CD4-positive, alpha-beta T cell treated with Interleukin-1 beta for 1 hour (primary cell): ENCODE measurements at places on chromosomes 5 and 9.

DNA sequence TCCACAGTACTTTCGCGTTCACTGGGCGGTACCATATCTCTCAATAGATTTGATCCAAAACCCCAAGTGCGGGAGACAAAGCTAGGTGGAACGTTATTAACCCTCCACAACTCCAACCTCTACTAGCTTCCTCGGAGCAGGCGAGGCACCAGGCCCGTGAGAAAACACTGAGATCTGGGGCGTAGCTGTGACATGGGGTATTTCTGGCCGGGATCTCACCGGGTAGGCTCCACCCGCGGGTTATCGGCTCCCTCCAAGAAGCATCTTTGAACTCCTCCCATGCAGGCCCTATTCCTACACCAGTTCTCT lies 350 bp upstream of the SLC25A46 start:
- DNase-seq: no peak

- DNase-seq: no peak
Measured at GRCh38 chr9:130984521-130984920, 24.5 kb upstream of the LAMC3 start.

DNA sequence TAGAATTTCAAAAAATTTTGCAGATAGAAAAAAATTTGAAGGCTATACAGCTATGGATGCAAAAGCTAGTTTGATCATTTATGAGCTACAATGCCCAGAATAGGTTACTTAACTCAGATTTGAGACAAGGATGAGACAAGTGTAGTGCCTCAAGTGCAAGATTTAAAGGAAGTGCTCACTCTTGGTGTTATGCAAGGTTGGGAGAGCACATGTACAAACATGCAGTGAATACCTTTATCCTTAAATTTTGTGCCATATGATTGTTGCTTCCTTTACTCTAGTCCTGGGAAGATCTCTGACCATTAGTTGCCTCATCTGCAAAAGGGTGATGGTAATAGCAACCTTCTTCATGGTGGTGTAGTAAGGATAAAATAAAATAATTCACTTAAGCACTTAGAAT lies 31.7 kb upstream of the PPP2R2B start:
- DNase-seq: no peak

GRCh38 chr5:56480078-56480704 lies 247.1 kb upstream of the ANKRD55 start:
- peak; percentile 22 for DNase-seq

DNA sequence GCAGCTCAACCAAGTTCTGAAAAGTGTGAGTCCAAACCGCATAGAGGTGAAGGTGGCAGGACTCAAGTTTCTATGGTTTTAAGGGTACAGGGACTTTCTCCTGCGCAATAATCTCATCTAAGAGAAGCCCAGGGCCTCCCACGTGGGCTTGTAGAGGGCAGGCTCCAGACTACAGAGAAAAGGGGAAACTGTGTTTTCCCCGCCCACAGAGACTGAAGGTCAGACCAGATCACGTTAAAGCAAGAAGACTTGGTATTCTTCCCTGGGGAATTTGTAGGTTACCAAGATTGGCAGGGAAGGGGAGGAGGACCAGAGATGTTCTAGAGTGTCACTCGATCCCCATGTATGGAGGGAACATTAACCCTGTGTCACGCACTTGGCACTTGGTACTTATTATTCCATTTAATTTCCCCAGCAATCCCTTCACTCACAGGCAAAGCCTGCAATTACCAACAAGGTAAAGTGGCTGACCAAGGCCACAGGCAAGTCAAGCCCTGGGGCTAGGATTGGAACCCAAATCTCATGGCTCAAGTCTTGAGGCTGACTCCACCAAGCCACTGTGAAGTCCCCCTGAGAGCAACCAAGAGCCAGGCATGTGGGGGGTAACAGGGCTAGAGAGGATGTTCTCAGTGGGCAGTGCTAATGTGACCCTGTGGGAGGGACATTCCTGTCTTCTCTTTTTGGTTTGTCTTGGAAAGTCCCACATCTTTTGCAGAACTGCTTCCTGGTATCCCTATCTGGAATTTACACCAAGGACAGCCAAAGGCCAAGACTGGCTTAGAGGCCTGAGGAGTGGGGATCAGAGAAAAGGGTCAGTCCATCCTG lies 18.3 kb upstream of the NEK6 start:
- DNase-seq: no peak

GRCh38 chr5:127925916-127926315 lies 157.7 kb upstream of the SLC12A2 start:
- DNase-seq: no peak

DNA sequence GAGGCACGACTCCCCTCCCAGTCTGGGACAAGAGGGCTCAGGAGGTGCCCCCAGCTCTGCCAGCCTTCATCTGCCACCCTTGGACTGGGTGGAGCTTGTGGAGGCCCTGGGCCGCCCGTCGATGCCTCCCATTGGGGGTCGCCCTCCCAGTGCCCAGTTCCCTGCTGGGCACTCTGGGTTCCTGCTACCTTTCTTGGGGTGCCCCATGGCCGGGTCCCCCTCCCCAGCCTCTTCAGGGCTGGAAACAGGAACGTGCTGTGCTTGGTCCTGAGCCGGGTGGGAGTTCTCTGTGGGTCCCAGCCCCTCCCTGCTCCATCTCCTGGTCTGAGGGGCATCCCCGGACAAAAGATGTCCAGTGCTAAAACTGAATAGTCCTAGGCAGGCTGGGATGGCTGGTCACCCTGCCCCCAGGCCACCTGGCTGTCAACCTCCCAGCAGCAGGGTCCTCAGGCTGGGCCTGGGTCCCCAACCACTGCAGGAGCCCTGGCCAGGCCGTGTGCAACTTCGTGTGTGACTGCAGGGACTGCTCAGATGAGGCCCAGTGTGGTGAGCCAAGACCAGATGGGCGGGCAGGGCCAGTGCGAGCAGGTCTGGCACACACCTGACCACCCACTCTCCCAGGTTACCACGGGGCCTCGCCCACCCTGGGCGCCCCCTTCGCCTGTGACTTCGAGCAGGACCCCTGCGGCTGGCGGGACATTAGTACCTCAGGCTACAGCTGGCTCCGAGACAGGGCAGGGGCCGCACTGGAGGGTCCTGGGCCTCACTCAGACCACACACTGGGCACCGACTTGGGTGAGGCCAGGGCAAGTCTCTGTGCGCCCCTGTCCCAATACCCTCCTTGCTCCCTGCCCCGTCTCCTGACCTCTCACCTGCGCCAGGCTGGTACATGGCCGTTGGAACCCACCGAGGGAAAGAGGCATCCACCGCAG lies 784 bp downstream of the MAMDC4 start:
- DNase-seq: no peak

DNA sequence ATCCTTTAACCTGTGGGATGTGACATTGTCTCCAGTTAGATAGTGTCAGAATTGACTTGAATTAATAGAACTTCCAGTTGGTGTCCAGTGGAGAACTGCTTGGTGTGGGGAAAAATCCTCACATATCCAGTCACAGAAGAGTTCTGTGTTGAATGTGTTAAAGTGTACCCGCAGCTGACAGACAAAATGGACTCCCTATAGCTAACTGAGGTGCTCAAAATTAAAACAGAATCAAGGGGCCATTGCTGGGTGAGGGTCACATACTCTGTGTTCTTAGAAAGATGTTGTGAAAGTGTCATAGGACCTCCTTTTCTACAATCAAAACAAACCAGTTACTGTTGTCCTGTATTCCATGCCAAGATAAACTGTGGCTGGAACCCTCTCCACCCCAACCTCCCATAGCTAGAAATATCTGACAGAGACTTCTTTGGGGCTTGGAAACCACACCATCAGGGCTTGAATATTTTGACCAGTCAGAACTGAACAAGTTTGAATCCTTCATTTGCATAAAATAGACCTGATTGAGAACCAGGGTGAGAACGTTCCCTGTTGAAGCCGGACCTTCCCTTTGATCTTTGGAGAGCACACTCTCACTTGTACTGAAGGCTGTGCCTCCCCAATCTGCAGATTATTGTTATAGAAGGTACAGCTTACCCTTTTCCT lies 164.0 kb upstream of the ZNF608 start:
- DNase-seq: no peak

GRCh38 chr5:159424123-159424522 lies 93.8 kb upstream of the IL12B start:
- no peak for DNase-seq

DNA sequence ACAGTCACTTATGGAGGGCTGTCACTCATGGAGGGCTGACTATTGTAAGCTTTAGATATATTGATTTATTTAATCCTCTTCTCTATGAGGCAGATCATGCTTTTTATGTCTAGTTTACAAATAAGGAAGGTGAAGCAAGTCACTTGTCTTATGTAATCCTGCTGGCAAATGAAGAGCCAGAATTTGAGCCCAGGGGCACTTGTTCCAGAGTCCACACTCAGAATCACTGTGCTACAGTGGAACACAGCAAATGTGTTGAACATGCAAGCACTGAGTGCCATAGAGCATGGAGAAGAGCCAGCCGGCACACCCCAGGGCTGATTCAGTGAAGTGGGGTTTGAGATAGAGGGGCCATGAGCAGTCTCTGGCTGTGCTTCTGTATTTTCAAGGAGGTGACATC lies 326.6 kb downstream of the MARCHF11 start:
- no peak for DNase-seq

DNA sequence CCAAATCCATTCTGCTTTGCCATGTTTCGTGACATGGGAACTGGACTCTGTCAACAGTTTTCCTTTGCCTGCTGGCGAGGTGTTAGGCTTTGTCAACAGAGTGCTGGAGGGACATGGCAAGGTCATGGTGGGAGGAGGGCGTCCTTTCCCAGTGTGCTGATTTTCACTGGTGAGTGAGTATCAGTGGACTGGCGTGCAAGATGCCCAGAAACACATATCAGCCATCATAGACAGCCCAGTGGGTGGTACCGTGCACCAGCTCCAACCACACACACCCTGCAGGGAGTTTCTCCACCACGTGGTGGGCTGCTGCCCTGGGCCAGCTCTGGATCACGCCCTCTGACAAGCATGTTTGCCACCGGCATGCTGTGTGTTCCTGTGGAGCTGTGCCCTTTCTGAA lies 50.0 kb upstream of the ABL1 start:
- no peak for DNase-seq

- DNase-seq: no peak
Measured at GRCh38 chr5:132096904-132097303, 23.3 kb downstream of the CSF2 start.

- no peak for DNase-seq
Measured at GRCh38 chr5:151509231-151509630, 61.8 kb downstream of the SLC36A1 start.

- no peak for DNase-seq
Measured at GRCh38 chr5:137379555-137380286, 119.4 kb downstream of the SPOCK1 start.

DNA sequence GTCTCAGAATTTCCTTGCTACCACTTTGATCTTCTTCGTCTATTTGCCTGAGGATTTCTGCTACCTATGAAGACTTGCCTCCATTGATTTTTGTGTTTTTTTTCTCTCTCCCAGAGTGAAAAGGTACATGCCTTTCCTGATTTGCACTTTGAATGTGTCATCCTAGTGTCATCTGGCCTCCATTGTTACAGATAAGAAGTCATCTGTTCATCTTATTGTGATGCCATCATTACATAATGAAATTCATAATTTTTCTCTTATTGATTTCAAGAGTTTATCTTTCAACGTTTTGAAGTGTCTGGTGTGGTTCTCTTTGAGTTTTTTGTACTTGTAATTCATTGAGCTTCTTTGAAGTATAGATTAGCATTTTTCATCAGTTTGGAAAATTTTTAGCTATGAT lies 144.8 kb downstream of the SH3GL2 start:
- DNase-seq: no peak

DNA sequence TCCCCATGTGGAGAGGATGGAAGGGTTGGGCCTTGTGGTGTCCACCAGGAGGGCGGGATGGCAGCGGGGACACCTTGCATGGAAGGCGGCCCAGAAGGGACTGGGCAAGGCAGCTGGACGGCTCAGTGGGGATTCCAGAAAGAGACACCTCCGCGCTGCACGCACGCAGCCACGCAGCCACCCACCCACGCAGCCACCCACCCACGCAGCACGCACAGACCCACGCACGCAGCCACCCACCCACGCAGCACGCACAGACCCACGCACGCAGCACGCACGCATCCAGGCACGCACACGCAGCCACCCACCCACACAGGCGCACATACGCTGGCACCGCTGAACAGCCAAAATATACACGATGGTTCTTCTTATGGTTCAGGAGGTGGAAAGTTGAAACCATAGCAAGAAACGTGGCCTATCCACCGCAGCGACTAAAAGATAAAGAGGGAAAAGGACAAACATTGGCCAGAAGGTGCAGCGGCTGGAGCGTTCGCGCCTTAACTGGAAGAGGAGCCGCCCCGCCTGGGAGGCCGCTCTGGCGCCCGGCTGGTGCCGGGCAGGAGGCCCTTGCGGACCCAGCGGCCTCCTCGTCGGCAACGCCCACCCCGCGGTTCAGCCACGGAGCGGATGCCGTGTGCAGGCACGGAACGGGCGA lies 22.2 kb upstream of the EXOC3 start:
- no peak for DNase-seq

GRCh38 chr5:57219386-57219785 lies 45.5 kb downstream of the GPBP1 start:
- peak; percentile 43 for DNase-seq

DNA sequence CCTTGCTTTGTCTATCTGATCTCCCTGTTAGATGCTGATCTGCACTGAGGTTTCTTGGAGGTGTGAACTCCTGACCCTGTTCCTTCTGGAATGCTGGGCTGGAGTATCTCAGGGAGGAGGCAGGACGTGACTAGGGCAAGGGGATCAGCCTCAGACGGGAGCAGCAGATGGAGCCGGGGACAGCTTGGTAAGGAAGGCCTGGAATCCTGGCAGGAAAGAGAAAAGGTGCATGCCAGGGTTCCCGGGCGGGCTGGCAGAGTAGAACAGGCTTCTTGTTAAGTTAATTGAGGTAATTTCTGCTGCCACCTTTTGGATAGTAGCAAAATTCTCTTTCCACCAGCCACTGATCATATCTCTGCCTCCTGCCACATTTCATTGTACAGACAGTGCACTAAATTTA lies 180.9 kb downstream of the ZNF462 start:
- DNase-seq: no peak

GRCh38 chr9:93629920-93630319 lies 53.5 kb downstream of the PHF2 start:
- no peak for DNase-seq

- no peak for DNase-seq
Measured at GRCh38 chr5:53469946-53470687, 10.3 kb upstream of the FST start.

DNA sequence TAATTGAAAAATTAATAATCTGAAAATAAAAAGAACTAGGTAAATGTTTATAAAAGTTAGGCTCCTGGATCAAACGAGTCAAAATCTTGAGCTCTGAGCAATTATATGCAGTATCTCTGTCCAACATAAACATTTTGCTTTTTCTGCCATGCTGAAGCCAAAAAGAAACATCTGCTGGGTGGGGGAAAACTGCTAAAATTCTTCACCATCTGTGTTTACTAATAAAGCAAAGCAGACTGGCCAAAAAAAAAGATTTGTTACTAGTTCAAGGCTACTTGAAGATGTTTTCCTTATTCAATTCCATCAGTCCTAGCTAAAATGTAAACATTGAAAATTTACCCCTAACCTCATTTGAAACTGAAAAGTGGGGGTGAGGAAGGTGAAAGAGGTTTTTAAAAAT lies 29.7 kb downstream of the GTF3C4 start:
- no peak for DNase-seq
